Activated T-helper 1 cell treated with anti-CD3 and anti-CD28 coated beads, Interleukin-2, amount 50 U/mL, for 16 hours (primary cell): ENCODE measurements at places on chromosomes 1 and 21.

DNA sequence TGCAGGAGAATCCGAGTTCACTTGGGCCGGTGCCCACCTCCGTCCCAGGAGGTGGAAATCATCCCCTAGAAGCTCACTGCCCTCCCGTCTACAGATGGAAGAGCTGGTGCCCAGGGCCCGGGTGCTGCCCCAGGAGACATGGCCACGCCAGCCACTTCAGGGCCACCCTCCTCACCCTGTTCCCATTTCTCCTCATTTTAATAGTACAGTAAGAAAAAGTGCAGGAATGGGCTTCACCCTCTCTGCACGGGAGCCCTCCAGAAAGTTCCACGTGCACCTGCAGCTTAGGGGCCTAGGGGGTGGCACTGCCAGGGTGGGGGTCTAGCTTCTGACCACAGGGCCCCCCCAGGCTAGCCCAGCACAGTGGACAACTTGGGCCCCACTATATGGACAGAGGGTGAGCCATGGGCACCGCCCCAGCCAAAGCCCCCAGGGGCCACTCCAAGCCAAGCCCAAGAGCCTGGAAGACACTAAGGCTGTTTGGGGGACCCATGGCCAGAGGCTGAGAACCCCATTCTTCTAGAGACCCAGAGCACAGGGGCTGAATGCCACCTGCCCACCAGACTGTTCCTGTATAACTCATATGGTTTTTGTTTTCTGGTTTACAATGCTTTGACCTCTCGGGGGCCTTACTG is 3.4 kb upstream of the FTCD start:
- peak; percentile 1 for DNase-seq

- no peak for DNase-seq
Measured at GRCh38 chr1:213419401-213420030, 368.5 kb downstream of the RPS6KC1 start.

DNA sequence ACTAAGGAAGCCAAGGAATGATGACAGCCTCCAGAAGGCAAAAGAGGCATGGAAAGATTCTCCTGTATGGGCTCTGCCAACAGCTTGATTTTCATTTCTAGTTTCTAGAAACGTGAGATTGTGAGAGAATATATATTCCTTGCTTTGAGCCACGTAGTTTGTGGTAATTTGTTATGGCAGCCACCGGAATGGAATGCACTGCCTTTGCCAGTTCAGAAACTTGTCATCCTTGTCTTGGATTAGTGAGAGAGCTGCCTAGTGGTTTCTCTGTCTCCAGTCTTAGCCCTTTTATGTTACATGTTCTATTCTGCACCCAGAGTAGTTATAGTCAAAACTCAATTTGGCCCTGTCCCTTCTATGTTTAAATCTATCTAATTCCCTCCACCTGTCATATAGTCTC is 216.0 kb upstream of the PTGFR start:
- DNase-seq: no peak

DNA sequence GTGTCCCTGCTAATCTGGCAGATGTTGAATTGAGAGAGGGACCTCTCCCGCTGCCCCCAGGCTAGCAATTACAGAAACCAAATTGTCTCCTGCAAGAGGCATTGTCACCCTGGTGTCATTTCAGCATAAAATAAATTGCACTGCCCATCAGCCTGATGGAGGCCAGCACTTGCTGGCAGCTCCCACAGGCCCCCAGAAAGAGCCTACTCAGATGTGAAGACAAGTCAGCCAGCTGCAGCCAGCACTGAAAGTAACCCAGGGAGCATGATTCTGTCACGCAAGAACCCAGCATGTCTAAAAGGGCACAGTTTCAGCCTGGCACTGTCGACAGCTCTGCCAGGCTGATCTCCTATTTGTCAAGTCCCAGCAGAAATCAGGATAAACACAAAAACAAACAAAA is 110.3 kb upstream of the CTTNBP2NL start:
- no peak for DNase-seq

DNA sequence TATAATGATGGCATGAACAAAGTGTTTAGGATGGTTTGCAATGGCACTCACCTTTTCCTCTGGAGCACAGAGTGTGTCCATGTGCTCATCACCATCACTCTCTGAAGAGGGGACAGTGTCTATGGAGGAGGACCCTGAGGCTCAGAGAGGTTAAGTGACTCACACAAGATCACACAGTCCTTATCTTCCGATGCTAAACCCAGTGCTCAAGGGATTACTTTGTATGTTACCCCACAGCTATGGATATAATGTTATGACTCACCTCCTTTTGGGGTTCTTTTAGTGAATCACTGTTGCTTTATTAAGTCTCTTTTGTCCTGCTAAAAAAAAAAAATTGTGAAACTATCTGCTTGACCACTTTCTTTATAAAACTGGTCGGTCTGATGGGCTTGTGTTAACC is 67.6 kb downstream of the TENT5C start:
- DNase-seq: no peak

- no peak for DNase-seq
Measured at GRCh38 chr1:59171788-59172187, 125.1 kb upstream of the FGGY start.

DNA sequence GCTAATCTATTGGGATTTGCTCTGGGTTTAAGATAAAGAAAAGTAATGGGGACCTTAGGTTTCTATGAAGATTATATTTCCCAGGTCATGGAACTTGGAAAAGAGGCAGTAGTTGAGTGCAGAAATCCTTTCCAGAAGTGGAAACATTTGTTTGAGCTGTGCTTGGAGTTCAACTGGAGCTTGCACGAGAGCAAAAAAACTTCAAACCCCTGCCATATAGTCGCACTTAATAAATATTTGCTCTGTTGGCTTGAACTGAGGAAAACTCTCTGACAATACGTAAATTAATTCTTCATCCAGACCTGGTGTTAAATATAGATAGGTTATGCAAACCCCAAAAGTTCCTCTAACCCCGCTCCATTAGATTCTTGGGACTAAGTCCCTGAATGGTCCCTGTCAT is 52.8 kb upstream of the COL24A1 start:
- DNase-seq: no peak

DNA sequence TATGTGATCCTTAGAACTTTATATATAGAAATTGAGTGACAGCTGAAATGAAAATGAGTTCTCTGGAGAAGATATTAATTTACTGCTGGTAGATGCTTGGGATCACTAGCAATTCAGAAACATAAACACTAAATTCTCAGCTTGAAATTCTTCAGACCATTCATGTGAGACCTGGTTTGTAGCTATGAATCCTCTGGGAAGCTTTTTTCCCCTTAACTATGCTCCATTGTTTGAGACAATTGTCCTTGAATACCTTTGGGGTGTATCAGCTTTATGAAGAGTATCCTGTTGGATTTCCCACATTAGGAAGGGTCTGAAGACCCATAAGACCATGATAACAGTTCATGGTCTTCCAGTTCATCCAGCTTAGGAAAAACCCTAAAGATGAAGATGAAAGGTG is 4.6 kb upstream of the DENND1B start:
- no peak for DNase-seq

DNA sequence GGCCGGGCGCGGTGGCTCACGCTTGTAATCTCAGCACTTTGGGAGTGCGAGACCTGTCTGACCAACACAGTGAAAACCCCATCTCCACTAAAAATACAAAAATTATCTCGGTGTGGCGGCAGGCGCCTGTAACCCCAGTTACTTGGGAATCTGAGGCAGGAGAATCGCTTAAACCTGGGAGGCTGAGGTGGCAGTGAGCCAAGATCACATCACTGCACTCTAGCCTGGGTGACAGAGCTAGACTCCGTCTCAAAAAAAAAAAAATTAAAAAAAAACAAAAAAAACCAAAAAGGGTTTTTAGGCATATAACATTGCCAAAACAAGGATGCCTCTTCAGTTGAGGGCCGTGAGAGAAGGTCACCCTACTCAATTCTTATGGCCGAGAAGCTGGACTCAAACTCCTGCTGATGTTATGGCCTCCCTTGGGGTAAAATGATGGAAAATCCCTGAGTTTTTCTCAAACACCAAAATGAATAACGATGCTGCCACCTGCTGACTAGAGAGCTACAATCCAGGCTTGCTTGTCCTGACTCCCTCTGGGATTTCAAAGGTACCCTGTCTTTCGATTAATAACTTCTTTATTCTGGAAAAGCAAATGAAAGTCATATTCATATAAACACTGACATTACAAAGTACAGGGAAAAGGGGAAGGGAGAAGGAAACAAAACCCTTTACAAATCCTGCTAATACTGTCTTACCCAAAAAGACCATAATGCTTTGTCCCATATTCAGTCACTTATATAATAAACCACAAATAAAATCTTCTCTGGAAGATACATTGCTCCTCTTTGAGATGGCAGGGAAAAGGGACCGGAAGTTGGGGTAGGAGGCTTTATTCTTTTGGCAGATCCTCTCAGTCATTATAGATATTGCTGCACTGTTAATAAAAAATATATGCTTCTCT is 10.7 kb downstream of the RAB42 start:
- DNase-seq: no peak

DNA sequence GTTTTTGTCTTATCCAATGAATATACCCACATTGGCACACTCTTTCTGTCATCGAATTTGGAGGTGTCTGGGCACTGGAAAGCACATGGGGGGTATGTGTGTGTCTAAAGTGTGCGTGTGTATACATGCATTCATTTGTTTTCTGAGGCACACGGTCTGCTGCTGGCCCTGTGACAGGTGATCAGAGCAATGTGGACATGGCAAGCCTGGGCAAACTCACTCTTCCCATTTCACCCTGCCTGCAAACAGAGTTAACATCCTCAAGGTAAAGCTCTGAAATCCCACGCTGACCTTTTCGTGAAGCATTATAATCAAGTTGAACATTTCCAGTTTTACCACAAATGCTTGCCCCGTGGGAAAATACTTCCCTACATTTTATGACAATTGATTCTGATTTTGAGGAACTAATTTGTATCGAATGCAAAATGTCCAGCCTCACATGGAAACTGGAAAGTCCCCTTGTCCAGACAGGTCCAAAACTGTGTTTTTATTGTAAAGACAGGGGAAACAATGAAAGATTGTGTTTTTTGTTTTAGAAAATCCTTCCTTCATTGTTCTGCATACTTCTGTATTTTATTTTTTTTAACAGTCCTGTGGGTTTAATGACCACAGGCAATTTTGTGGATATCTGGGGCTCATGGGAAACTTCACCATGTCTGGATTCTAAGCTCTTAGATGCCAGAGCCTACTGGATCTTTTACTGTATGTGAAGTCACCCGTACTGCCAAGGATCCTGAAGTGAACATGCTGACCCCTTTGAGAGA is 160.9 kb downstream of the PBX1 start:
- no peak for DNase-seq

GRCh38 chr1:237864338-237865244 is 26.1 kb downstream of the ZP4 start:
- no peak for DNase-seq

DNA sequence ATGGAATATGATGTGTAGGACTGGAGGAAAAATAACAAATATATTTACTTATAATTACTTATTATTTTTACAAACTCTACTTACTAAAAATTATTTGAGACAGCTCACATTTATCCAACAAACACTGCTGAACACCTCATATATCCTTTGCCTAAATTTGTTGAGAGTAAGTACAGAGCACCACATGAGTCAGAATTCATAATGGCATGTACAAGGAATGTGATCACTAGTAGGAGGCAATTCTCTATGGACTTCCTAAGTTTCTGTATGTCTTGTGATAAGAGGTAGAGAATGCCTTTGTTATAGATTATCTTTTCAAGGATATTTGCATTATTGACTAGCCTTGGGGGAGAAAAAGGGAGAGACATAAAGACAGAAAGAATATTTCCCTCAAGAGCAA is 8.2 kb upstream of the ST6GALNAC3 start:
- no peak for DNase-seq

GRCh38 chr1:177848577-177848976 is 121.3 kb downstream of the SEC16B start:
- no peak for DNase-seq
